ENCODE measurements at places on chromosomes 6 and 20.

DNA sequence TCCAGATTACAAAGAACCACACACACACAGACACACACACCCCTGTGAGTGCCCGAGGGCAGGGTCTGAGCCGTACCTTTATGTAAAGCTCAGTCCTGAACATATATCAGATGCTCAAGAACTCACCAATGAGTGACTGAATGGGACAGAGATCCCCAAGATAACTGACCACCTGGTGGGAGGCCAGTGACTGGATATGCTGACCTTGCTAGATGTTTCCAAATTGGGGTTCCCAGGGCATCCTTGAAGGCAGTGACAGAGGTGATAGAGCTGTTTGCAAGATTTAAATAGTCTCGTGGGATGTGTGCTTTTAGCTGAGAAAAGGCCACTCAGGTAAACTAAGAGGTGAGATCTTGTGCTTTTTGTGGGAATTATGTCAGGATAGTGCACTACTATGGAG, 39.3 kb downstream of the KCNK17 start:
- DNase-seq, result no peak

- DNase-seq, result no peak
Observed at GRCh38 chr20:23266530-23267398, 83.8 kb upstream of the NXT1 start.

- DNase-seq, result no peak
Observed at GRCh38 chr6:12064131-12064530, 52.0 kb downstream of the HIVEP1 start.

- no peak for DNase-seq
Observed at GRCh38 chr6:1392813-1393640, 3.7 kb downstream of the FOXF2 start.

- no peak for DNase-seq
Observed at GRCh38 chr20:59519707-59520014, 84.7 kb upstream of the PHACTR3 start.

- DNase-seq, result no peak
Observed at GRCh38 chr20:10277616-10278015, 59.0 kb downstream of the SNAP25 start.

- no peak for DNase-seq
Observed at GRCh38 chr6:122709922-122710512, 69.5 kb upstream of the FABP7 start.

DNA sequence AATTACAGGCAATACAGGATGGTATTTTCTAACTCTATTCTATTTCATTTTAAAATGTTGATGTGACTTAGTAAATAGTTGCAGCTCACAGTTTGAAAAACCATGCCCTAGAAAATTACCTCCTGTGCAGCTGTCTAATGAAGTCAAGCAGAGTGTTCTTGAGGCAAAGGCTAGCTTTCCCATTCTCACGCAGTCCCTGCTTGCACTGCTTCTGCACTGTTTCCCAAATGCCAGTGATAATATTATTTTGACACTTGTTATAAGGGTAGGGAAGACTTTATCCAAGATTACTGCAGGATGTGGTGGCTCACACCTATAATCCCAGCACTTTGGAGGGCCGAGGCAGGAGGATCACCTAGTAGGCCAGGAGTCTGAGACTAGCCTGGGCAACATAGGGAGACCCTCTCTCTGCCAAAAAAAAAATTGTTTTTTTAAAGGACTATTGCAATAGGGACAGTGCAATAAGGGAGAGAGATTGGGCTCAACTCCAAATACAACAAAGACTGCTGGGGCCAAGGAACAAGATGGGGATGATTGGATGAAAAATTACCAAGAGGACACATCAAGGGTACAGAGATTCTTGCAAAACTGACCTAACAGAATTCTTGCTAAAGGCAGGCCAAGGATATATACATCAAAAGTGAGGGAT, 196.1 kb downstream of the LY86 start:
- no peak for DNase-seq

DNA sequence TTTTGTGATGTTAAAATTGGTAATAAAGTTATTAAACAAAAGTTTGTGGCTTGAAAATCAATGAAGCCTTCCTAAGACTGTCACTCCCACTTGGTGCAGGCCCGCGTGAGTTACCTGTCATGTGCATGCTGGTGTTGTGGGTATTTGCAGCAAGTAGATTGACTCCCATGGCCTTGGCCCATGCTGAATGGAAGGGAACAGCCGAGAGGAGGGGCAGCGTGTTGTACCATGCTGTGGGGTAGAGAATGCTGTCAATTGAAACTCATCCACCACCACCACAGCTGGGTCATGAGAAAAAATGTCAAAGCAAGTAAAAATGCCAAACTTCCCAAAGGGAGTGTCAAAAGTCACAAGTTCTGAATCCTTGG, 12.7 kb upstream of the VNN1 start:
- DNase-seq, result no peak

DNA sequence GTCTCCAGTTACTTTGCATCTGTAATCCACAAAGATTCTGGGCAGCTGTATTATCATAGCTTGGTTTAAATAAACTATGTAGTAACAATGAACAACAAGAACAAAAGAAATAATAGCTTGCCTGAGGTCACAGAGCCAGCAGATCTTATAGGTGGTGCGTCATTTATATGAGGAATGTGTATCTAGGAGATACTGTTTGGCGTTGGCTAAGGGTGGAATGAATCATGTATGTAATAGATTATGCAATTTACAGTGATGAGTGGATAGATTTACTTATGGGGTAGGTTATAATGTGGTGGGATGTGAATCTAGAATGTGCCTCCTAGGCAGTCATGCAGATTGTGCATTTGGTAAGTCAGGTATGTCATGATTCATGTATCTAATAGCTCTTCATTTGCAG, 42.8 kb downstream of the HNF4A start:
- DNase-seq, result no peak

- DNase-seq, result no peak
Observed at GRCh38 chr6:136889271-136890193, 32.6 kb upstream of the SLC35D3 start.

DNA sequence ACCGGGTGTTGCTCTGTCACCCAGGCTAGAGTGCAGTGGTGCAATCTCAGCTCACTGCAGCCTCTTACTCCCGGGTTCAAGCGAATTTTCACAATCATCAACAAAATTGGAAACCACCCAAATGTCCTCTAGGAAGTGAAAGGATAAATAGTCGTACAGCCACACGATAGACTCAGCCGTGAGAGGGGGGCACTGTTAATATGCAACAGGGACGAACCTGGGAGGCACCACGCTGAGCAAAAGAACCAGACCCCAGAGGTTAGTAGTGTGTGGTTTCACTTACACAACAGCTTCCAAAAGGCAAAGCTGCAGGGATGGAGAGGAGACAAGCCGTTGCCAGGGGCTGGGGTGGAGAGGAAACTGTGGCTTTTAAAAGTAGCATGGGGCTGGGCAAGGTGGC, 30.1 kb upstream of the NTSR1 start:
- no peak for DNase-seq

- no peak for DNase-seq
Observed at GRCh38 chr6:5172041-5172653, 87.0 kb downstream of the PPP1R3G start.

DNA sequence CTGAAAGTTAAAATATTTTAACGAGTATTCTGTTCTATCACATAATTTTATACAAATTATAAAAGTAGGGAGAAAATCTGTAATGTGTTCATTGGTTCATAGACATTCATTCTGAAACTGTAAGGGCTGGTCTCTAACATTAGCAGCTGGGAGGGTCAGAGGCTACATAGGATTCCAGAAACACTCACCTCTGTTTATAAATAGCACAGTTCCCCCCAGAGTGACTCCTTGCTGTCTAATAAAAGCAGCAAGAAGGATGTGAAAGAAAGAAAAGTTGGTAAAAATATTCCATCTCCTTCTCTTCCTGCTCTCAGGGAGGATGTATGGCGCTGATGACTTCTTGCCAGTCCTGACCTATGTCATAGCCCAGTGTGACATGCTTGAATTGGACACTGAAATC, 25.3 kb upstream of the NAA20 start:
- no peak for DNase-seq

DNA sequence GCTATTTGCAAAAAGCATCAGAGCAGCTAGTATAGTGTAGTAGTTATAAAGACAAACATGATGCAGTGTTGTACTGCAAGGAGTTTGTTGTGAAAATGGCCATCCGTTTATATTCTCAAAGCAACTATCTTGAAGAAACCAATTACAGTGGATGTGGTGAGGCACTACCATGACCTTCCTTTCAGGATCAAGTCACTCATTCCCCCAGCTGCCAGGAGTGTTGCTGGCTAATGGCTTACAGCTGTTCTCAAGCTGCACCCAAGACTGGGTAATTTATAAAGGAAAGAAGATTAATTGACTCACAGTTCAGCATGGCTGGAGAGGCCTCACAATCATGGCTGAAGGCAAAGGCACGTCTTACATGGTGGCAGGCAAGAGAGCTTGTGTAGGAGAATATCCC, 29.0 kb downstream of the ADGRF4 start:
- no peak for DNase-seq

All from stimulated activated naive CD4-positive, alpha-beta T cell (primary cell).